ENCODE measurements at places on chromosomes 3 and 15. TPM values are rescaled to one million over a fixed set of nuclear protein-coding genes. Genes with fewer than 3 reads are reported as not detected.

Gene PLA2G4E
- total RNA-seq, result not detected

- H3K4me3 ChIP-seq, result no peak overlapping the region
- no peaks in the 10 kb centered on the region for H3K4me1 ChIP-seq
- no peaks in the 10 kb centered on the region for H3K27me3 ChIP-seq
- no peak for DNase-seq
- H3K27ac ChIP-seq, result no peak overlapping the region
These were observed 326.4 kb downstream of the SV2B start for GRCh38 chr15:91426412-91426811.

DNA sequence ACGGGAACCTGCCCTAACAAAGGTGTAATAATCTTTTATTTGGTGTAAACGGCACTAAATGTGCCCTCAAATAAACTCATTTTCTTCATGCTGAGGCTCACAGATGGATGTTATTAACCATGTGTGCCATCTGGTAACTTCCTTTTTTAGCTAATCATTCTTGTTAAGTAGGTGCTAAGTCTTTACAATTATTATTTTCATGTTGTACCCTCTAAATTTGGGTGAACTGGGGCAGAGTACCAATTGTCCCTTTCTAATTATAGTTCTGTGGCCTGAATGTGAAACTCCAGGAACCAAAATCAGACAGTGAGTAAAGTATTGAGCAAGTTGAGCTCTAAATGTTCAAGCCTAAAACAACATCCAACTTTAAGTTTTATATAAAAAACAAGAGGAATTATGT, 220.7 kb upstream of the CADM2 start:
- H3K27me3 ChIP-seq, result no peaks in the 10 kb centered on the region
- no peaks in the 10 kb centered on the region for H3K4me1 ChIP-seq
- H3K27ac ChIP-seq, result no peak overlapping the region

DNA sequence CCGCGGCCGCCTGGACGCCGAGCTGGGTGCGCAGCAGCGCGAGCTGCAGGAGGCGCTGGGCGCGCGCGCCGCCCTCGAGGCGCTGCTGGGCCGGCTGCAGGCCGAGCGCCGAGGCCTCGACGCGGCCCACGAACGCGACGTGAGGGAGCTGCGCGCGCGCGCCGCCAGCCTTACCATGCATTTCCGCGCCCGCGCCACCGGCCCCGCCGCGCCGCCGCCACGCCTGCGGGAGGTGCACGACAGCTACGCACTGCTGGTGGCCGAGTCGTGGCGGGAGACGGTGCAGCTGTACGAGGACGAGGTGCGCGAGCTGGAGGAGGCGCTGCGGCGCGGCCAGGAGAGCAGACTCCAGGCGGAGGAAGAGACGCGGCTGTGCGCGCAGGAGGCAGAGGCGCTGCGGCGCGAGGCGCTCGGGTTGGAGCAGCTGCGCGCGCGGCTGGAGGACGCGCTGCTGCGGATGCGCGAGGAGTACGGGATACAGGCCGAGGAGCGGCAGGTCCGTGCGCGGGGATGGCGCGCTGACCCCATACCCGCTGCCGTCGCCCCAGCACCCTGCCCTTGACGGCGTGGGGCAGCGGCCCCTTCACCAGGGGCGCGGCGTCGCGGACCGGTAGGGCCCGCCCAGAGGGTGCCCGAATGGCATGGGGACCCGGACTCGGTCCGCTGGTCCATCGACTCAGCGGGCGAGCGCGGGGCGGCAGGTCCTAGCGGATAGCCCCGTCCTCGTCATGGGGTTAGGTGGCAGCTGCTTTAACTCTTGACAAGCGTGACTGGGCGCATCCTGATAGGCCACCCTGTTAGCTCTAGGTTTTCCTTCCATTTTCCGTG, 848 bp downstream of the SYNM start:
- no peak overlapping the region for H3K27ac ChIP-seq
- no peaks in the 10 kb centered on the region for H3K4me1 ChIP-seq
- peak overlapping the region; percentile 39 for H3K4me3 ChIP-seq
- DNase-seq, result peak; percentile 34
- no peaks in the 10 kb centered on the region for H3K36me3 ChIP-seq
- no peaks in the 10 kb centered on the region for H3K27me3 ChIP-seq

Gene MORC1
- not detected for total RNA-seq

Gene CPEB1
- 0.42 TPM for total RNA-seq

DNA sequence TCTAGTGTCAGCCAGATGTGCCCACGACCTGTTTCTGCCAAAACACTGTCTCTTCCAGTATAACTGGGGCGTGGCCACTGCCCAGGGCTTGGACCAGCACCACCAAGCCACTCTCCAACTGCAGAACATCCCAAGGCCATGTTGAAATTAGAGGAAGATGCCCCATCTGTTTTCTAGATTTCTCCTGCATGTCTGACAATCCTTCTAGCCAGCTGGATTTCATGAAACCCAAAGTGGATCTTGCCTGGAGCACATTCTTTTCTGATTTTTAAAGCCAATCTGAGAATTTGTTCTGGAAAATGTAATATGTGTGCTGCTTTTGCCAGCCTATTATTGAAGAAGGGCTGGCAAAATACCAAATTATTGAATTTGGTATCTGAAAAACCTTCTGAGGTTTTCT, 182.5 kb downstream of the SLCO3A1 start:
- no peaks in the 10 kb centered on the region for H3K27me3 ChIP-seq
- H3K27ac ChIP-seq, result no peak overlapping the region
- H3K36me3 ChIP-seq, result no peaks in the 10 kb centered on the region
- no peak overlapping the region for H3K4me3 ChIP-seq
- H3K4me1 ChIP-seq, result no peaks in the 10 kb centered on the region

All from pancreas (tissue), 10 donors.